Activated CD4-positive, CD25-positive, alpha-beta regulatory T cell treated with anti-CD3 and anti-CD28 coated beads, Interleukin-2, amount 50 U/mL, for 72 hours (primary cell): ENCODE measurements at places on chromosomes 1 and 21.

DNA sequence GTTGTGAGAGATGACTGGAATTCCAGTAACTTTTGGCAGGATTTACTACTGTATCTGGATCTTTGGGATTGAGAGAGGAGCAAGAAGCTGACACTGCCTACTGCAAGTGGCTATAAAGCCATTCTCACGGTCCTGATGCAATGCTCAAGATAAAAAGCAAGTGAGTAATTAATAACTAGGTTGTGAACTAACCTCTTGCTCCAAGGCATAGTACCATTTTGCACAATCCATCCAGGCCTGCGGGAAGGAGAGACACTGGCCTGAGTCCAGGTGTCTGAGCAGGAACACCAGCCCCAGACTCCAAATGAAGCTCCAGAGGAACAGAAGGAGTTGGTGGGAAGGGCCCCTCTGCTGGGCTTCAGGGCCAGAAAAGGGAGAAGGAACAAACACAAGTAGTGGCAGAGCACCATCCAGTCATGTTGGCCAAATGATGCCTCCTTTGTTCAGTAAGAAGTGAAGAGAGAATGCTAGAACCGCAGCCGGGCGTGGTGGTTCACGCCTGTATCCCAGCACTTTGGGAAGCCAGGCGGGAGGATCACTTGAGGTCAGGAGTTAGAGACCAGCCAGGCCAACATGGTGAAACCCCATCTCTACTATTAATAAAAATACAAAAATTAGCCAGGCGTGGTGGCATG lies 9.9 kb upstream of the SLC45A3 start:
- DNase-seq: no peak

GRCh38 chr1:11944358-11944931 lies 9.9 kb downstream of the PLOD1 start:
- no peak for DNase-seq

- DNase-seq: no peak
Observed at GRCh38 chr1:245116131-245116530, 38.7 kb upstream of the KIF26B start.

GRCh38 chr1:23980728-23981070 lies 572 bp upstream of the SRSF10 start:
- peak; percentile 49 for DNase-seq

DNA sequence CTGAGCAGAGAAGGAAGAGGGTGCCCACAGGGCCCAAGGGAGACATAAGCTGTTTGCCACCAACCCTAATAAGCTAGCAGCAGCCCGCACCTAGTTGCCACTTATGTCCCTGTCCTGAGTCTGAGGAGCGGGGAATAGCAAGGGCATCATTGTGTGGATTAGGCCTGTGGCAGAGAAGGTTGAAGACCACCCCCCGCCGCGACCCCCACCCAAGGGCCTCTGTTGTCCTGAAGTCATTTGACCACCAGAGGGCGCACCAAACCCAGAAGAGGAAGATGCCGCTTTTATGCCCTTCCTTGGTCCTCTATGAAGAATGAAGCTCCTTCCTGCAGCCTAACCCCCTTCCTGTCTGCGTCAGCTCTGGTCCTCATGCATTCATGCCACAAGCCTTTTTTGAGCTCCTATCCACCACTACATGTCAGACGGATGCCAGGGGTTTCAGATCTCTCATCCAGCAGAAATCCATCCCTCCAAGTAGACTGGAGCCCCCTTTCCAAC lies 16.6 kb downstream of the RHBG start:
- peak; percentile 75 for DNase-seq

DNA sequence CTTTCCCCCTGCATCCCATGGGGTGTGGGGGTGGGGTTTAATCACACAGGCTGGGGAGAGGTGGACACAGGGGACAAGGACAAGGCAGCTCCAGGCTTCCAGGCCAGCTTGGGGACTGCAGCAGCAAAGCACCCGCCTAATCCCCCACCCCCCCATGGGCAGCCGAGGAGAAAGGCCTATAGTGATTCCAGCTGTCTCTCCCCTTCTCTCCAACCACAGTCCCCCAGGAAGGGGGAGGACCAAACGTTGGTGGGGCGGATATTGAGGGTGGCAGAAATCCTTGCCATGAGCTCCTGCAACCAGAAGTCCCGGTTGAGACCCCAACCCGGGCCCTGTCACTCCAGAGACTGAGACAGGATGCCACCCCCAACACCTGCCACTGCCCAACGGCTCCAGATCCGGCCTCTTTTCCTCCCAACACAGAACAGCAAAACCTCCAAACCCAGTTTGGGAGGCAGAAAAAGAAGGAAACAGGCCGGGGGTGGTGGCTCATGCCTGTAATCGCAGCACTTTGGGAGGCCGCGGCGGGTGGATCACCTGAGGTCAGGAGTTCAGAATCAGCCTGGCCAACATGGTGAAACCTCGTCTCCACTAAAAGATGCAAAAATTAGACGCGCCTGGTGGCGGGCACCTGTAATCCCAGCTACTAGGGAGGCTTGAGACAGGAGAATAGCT lies 1.7 kb downstream of the EPHA2 start:
- no peak for DNase-seq

- DNase-seq: no peak
Observed at GRCh38 chr1:190102757-190103326, 374.8 kb downstream of the BRINP3 start.

- no peak for DNase-seq
Observed at GRCh38 chr1:206911064-206911663, 10.6 kb downstream of the FCMR start.

GRCh38 chr1:53578358-53578757 lies 119.2 kb downstream of the DMRTB1 start:
- no peak for DNase-seq

- DNase-seq: no peak
Observed at GRCh38 chr1:161171191-161171590, 5.0 kb downstream of the PPOX start.

DNA sequence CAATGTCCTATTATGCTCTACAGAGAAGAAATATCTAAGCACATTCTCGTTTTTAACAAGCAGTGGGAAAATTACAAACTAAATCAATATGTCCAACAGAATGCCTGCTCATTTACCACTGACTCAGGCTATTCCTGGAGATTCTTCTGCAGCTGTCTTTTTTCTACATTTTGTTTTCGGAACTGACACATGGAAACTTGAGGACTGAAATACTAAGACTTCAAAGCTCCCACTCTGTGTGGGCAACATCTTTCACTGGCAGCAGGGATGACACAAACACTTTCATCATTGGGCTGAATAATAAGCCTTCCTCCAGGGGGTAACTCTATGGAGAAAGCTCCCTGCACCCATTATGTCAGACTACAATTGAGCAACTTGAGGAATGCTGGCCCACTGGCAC lies 175.5 kb upstream of the NCAM2 start:
- DNase-seq: no peak

- DNase-seq: no peak
Observed at GRCh38 chr1:208834381-208835096, 590.4 kb upstream of the PLXNA2 start.

DNA sequence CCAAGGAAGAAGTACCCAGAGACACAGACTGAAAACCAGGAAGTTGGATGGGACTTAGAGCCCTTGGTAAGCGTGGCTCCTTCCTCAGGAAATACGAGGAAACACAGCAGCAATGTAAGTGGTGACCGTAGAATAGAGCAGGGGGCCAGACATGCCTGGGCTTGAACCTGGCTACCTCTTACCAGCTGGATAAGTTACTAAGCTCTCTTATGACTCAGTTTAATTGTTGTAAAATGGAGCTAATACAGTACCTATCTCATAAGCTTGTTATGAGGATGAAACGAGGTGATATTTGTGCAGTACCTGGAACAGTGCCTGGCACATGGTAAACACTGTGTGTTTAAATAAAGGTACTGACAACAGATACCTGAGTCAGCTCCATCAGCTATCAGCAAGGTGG lies 19.2 kb downstream of the EBNA1BP2 start:
- DNase-seq: no peak

GRCh38 chr1:29324771-29325351 lies 88.5 kb downstream of the PTPRU start:
- no peak for DNase-seq

DNA sequence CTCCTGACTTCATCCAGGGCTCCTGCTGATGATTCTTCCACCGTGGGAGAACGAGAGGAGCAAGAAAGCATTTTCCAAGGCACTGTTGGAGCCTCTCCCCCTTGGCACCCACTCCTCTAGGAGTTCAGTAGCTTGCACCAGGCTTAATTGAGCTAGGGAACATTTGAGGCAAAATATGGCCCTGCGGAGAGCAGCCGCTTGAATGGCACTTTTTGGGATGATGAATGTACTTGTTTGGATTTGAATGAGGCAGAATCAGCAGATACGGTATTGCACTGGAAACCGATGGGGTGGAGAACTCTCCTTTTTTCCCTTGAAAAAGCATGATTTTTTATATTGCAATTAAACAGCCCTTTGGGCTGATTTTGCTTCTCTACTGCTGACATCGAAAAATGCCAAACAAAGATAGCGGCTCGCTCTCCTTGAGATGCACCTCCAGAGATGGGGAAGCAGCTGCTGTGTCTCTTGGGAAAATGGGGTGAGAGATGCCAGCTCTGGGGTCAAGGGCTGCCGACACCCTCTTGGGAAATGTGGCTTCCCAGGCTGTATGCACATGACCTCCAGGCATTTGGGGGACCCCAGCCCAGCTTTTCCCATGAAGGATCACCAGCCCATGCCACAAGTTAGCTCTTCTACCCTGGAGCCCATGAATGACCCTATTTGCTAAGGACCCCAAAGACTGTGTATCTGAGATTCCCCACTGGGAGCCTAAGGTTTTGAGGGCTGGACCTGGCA lies 55.4 kb upstream of the LRP8 start:
- DNase-seq: no peak

- DNase-seq: no peak
Observed at GRCh38 chr1:167460836-167461235, 57.5 kb downstream of the CD247 start.

DNA sequence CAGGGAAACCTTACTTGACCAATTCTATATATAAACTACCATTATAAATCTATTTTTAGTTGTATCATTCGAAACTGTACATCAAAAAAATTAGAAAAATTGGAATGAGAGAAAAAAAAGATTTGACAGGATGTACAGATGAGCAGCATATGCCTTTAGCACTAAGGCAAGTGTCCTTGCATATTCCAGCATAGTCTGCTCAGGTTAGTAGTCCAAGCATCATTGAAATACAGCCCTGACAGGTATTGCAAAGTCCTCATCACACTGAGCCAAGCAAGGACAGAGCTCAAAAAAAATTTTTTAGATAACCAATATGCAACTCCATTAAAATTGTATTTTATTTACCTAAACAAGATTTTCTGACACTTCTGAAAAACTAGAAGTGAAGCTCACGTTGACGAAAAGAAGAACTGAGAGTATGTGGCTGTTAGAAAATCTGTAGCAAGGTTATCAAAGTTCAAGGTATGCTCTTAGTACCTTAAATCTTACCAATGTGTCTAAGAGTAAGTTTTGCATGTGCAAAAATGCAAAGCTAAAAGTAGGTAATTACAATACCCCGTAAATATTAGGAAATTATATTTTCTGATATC lies 465.6 kb upstream of the ADGRL4 start:
- no peak for DNase-seq

- DNase-seq: no peak
Observed at GRCh38 chr1:41917076-41917475, 1.6 kb downstream of the HIVEP3 start.

DNA sequence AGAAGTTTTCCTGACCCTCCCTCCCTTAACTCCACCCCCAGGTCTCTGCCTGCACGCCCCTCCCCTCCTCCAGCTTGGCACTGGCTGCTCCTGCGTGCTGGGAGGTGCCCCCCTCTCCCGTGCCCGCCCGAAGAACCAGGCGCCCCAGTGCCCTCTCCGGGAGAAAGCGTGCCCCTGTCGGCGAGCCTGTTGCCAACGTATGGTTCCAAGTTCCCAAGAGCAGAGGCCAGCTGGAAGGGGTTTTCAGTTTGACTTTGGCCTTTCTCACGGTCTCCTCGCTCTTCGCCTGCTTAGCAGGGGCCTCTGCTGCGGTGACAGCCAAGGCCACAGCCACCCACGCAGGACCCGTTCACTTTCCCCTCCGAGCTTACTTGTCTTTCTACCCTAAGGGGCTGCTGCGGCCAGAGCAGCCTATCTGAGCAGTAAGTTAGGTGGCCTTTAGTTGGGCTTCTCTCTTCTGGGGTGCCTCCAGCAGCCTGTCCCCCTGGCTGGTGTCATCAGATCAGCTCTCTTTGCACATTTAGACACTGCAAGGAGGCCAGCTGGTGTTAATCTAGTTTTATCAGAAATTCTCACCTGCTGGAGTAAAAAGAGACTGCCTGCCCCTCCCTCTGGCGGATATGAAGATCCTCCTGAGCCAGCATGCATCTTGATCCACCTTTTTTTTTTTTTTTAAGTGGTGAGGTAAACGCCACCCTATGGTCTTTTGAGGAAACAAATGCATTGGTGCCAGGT lies 1.5 kb downstream of the STUM start:
- DNase-seq: no peak

- no peak for DNase-seq
Observed at GRCh38 chr1:48966583-48966982, 189.9 kb upstream of the BEND5 start.

GRCh38 chr1:97869441-97869840 lies 51.4 kb downstream of the DPYD start:
- no peak for DNase-seq

DNA sequence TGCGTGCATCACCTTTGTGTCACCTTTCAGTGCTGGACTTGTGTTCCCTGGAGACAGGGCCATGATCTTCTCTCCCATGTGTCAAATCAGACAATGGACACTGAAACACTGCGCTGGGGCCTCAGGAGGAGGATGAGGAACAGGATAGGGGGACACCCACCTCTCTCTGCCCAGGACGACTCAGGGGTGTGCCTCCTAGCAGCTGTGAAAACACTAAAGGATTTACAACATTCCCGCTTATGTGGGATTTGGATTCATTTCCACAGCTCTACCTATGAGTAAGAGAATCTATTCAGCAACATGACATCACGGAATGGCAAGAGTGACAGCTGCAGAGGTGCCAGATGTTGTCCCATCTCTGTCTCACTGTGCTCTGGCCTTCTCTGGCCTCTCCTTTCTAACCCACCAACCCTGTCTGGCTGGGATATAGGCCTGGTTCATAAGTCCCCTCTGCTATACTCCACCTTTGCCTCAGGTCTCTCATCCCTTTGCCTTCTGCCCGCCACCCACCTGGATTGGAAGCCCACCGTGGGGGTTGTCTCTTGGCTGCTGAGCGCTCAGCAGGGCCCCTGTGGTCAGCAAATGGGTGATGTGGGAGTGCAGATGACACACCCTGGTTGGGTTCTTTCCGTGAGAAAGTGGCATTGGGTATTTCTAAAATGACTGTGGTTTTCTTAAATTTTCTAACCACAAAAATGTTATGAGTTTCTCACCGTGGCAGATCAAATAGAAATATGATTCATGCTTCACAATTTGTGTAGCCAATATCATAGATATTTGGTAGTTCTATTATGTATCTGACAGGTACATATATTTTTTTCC lies 47.1 kb upstream of the TLR5 start:
- DNase-seq: peak; percentile 59
